ENCODE measurements at places on chromosomes 3 and 15.

GRCh38 chr3:146072061-146072460, 88.9 kb downstream of the PLOD2 start:
- no peak for DNase-seq

- peak; percentile 38 for DNase-seq
These were observed 4.3 kb downstream of the DNASE1L3 start for GRCh38 chr3:58206406-58207011.

DNA sequence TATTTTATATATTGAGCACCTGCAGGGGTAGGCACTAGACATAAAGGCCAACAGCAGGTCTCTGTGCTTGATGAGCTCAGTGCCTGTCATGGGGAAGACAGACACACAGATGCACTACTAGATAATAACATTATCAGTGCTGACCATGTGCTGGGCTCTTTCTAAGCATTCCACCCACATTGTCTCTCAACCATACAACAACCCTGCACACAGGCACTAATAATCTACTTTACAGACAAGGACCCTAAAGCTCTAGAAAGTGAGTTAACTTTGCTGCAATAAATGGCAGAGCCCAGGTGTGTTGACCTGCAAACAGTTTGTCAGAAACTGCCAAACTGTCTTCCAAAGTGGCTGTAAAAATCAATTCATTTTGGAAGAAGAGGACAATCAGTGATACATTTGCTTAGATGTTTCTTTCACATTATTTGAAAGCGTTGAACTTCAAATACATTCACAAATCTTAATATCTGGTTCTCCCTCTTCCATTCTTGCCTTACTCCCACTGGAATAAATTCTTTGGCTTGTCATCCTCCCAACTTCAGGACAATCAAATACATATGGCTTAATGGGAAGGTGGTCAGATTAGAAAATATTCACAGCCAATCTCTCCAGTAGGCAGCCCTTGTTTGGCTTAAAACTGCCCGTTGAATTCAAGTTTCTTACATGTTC, 11.0 kb upstream of the PP2D1 start:
- DNase-seq: no peak

DNA sequence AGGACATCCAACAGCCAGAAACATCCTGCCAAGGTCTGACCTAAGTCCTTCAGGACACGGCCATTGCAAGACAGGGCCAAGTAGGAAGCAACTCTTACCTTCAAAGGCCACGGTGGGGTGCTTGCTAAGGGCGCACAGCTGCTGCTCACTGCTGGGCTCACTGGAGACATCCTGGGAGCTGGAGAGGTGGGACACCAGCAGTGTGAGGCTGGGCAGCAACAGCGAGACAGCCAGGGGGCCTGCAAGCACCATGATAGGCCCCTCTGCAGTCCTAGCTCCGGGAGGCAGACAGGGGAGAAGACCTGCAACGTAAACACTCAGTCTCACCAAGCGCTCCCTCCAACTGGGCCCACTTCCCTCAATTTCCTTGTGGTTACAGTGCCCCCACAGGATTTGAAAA, 79.2 kb downstream of the SEMA5B start:
- DNase-seq: no peak

GRCh38 chr3:32245200-32245599, 6.7 kb downstream of the CMTM8 start:
- no peak for DNase-seq

GRCh38 chr15:50552238-50552637, 5.8 kb upstream of the USP50 start:
- DNase-seq: no peak

- no peak for DNase-seq
These were observed 232.8 kb downstream of the CPNE4 start for GRCh38 chr3:131802029-131802428.

- DNase-seq: no peak
These were observed 8.5 kb downstream of the RAB11A start for GRCh38 chr15:65877749-65878148.

GRCh38 chr15:38696109-38696727, 131.6 kb upstream of the RASGRP1 start:
- peak; percentile 95 for DNase-seq

DNA sequence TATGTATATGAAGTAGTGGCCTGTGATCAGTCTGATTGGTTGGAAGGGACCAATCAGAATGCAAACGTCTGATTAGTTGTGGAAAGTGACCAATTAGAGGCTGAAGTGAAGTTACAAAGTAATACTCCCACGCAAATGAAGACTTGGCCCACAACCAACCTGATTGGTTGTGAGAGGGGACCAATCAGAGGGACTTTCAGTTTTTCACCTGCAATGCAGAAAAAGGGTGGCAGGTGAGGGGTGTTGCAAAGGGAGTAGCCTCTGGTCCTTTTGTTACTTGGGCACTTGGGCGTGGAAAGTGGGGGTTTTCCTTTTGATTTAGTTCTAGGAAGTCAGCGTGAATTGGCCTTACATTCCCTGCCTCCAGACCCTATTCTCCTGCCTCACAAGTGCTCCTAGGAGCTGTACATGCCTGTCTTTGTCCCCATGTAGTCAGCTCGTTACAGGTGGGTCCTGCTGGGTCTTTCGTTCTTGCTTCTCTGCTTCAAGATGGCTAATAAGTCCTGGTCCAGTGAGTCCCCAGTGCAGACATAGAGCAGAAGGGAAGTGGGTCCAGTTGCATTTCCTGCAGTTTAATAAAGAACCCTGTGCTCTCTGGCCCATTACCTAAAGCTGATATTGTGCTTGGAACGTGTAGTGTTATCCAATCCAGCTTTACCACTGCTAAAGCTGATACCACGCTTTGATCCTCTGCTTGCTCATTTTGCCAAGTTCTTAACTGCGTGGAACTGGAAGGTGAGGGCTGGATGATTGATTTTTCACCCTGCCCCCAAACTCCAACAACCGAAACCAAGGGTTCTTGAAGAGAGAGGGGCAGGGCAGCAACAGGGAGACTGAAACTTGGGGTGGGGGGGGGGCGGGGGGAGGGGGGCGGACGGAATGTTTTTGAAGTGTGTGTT, 46.0 kb upstream of the CD47 start:
- no peak for DNase-seq

DNA sequence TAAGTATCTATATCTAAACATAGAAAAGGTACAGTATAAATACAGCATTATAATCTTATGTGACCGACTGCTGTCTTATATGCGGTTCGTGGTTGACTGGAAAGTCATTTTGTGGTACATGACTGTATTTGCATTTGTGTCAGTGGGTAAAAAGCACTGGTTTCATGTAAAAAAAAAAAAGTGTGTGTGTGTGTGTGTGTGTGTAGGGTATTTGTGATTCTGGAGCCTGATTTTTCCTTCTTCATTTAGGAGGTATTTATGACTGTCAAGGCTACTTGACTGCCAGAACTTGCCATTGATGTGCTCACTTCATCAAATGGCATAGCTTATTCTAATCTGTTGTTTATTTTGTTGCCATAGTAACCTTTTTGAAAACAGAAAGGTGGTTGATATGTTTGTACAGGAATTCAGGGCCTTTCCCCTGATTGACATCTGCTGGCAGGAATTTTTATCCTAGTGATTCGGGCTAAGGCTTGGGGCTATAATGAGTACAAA, 63.2 kb downstream of the AKAP13 start:
- DNase-seq: no peak

GRCh38 chr15:22887157-22887951, 48.9 kb downstream of the NIPA2 start:
- DNase-seq: no peak

- peak; percentile 4 for DNase-seq
These were observed 52.7 kb downstream of the MITF start for GRCh38 chr3:69791919-69792399.

DNA sequence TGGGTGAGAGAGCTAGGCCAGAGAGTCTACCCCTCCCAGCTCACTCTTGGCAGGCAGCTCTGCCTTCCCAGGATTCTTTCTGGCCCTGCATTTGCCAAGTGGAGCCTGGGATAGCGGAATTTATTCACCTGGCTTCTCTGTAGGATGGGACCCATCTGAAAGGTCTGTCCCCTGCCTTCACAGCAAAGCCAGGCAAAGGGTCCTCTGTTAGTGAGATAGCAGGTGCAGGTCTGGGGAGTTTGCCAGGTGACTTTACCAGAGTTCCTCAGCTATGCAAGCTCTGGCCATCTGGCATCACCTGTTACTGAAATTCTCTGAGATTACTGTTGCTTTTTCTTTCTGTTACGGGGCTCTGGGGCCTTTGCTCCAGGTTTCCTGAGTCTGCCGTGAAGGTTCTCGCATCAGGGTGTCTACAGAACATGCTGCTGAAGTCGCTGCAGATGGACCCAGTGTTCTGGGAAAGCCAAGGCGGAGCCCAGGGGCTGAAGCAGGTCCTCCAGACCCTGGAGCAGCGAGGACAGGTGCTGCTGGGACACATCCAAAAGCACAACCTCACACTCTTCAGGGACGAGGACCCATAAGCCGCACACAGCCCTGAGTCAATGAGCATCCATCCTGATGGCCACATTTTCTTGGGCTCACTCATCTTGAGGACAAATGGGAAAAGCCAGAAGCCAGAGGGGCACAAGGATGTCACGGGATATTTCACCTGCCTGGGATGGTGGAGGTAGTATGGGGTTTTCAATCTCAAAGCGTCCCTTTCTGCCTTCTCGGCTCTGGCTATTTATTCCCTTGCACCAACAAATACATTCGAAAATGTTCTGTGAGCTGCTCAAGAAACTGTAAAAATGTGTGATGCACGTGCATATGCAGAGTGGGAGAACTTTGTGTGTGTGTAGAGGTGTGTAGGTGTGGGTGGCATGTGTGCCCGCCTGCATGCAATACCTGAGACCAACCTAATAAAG, 49.8 kb downstream of the POMGNT2 start:
- no peak for DNase-seq

- no peak for DNase-seq
These were observed 20.2 kb downstream of the CFAP91 start for GRCh38 chr3:119723022-119723421.

GRCh38 chr15:101276501-101277037, 716 bp downstream of the SELENOS start:
- peak; percentile 7 for DNase-seq

- DNase-seq: no peak
These were observed 11.4 kb downstream of the RSRC1 start for GRCh38 chr3:158121295-158121694.

DNA sequence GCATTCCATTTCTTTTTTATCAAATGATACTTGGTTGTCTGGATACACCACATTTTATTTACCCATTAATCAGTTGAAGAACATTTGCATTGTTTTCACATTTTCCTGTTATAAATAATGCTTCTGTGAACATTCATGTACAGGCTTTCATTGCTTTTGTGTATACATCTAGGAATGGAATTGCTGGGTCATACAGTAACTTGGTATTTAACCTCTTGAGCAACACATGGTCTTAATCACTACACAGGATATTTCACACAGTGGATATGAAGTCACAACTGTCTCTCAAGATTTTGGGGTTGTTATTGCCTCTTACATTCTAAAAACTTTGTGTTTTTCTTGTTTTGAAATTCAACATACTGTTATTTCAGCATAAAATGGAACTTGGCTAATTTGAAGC, 48.2 kb downstream of the C3orf85 start:
- no peak for DNase-seq

DNA sequence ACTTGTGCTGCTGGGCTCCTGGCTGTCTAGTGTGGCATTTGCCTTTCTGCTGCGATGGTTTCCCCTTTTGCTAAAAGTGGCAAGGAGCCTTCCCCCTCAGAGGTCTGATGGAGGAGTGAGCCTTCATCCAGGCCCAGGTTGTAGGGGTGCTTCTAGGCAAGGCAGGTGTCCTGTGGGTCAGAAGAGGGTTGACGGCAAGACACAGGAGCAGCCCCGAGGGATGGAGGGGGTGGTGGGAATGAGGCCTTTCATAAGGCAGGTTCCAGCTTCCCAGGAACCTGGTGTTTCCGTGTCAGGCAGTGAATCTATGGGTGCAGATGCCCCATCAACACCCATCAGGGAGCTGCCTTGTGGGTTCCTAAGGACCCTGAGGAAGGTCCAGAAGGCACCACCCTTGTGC, 63.0 kb upstream of the TAMM41 start:
- no peak for DNase-seq

DNA sequence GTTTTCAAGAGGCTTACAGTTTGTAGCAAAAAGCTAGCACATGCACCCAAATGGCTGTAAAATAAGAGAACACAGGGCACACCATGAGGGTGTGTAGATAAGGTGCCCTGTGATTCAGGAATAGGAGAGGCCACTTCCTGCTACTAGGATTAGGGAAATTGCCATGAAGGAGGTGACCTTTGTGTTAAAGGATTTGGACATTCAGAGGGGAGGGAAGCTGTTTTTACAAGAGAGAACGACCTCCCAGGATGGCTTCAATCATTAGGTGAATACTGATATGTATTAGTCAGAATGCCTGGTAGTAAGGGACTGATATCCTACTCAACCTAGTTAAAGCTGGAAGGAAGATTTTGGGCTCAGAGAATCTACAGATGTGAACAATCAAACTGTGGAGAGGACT, 35.7 kb upstream of the ABHD17C start:
- no peak for DNase-seq

DNA sequence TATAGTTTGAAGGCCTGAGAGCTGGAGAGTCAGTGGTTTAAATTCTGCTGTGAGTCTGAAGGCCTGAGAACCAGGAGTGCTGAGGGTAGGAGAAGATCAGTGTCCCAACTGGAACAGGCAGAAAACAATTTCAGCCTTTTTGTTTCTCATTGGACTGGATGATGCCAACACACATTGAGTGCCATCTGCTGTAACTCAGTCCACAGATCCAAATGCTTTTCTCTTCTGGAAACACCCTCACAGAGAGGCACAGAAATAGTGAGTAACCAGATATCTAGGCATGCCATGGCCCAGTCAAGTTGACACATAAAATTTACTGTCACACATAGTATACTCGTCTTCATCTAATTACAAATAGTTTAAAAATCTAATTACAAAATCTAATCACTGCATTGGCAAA, 100.8 kb downstream of the NEO1 start:
- DNase-seq: no peak

DNA sequence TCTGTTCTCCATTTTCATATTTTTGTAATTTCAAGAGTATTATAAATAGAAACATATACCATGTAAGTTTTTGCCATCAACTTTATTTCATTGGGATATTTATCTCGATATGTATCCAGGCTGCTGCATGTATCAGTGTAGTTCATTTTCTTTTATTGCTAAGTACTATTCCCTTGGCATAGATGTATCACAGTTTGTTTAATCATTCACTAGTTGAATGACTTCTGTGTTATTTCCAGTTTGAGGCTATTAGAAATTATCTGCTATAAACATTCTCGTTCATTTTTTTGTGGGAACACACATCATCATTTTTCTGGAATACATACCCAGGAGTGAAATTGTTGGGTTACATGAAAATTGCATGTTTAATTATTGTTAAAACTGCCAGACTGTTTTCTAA, 18.5 kb upstream of the TGFBR2 start:
- DNase-seq: no peak

DNA sequence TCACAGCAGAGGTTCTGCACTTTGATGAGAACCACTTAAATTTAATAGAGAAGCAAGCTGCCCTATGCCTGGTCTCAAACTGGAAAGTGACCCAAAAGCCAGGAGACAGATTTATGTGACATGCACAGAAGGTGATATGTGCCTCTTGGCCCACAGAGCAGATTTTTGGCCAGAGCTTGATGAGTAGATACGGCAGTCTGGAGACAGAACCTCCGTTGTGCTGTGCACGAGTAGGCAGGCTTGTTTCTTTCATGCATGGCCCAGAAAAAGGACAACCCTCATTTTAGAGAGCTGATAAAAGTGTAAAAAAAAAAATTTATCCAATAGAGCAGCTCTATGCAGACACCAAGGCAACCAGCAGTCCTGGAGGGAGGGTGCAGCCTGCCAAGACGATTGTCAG, 423.1 kb downstream of the CNTN6 start:
- no peak for DNase-seq
